ENCODE measurements at places on chromosomes 11 and 22. TPM values are rescaled to one million over a fixed set of nuclear protein-coding genes. Genes with fewer than 3 reads are reported as not detected.

MB gene
- total RNA-seq, result not detected

EMSY gene
- 11.1 TPM for total RNA-seq

OR2D2 gene
- total RNA-seq, result not detected

TEX12 gene
- not detected for total RNA-seq

CELSR1 gene
- 20.2 TPM for total RNA-seq

HBE1 gene
- total RNA-seq, result not detected

MYBPC3 gene
- not detected for total RNA-seq

MALAT1 gene
- total RNA-seq, result 2,968 TPM

NCAM1 gene
- total RNA-seq, result 0.54 TPM

HMOX1 gene
- 40.1 TPM for total RNA-seq

RDX gene
- 90.3 TPM for total RNA-seq

SCGB1D2 gene
- total RNA-seq, result not detected

C11orf16 gene
- total RNA-seq, result not detected
